ENCODE measurements at places on chromosomes 5 and 9.

DNA sequence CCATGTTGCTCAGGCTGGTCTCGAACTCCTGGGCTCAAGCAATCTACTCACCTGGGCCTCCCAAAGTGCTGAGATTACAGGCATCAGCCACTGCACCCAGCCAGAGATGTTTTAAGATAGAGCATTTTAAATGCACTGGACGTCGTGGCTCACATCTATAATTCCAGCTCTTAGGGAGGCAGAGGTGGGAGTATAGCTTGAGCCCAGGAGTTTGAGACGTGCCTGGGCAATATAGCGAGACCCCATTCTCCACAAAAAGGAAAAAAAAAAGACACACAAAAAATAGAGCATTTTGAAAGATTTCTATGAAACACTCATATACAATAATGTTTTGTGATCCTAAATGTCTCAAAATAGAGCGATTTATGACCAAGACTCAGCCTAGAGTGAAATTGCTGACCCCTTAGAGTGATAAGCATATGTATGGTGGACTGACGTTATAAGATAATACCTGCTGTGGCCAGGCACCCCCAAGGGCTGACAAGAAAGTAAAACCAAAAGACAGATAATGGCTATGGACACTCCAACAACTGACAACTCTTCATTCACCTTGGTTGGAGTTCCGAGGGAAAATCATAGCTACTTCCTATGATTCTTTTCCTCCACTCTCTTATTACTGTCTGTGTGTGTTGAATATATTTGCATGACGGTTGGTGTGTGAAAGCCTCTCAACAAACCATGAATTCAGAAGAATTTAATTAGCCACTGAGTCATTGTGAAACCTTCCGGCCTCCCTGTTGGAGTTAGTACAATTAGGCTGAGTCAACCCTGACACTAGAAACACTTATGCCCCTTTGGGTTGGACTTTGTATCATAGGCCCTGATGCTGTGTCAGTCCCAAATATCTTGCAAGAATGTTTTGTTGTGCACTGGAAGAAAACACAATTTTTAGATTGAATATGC is 526.5 kb upstream of the NUDT12 start:
- no peaks in the 10 kb centered on the region for H3K36me3 ChIP-seq
- no peak overlapping the region for H3K27ac ChIP-seq
- no peaks in the 10 kb centered on the region for H3K27me3 ChIP-seq
- no peak overlapping the region for H3K4me3 ChIP-seq
- no peak for ATAC-seq

DNA sequence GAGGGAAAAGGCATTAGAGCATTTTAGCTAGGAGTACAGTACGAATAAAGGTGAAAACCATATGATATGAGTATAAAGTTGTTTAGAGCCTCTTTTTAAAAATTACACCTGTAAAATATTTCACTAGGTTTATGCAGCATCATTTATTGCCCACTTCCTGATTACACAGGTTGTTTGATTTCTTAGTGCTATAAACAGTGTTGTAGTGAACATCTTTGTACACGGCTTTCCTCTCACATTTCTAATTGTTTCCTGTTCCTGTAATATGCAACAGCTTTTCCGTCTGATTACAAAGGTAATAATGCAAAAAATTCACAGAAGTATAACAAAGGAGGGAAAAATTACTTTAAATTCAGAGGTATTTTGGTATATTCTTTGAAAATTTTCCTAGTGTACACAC is 13.0 kb downstream of the STOM start:
- no peak for ATAC-seq
- H3K27me3 ChIP-seq: no peaks in the 10 kb centered on the region
- peaks cover 43% of the 10 kb centered on the region for H3K36me3 ChIP-seq
- peak overlapping the region; percentile 65 for H3K27ac ChIP-seq

GRCh38 chr9:133202688-133203453 is 6.2 kb downstream of the OBP2B start:
- no peaks in the 10 kb centered on the region for H3K36me3 ChIP-seq
- H3K27ac ChIP-seq: no peak overlapping the region
- peaks cover 12% of the 10 kb centered on the region for H3K27me3 ChIP-seq
- H3K4me3 ChIP-seq: no peak overlapping the region
- no peaks in the 10 kb centered on the region for H3K4me1 ChIP-seq
- ATAC-seq: no peak

GRCh38 chr5:128674837-128675446 is 136.9 kb upstream of the FBN2 start:
- no peaks in the 10 kb centered on the region for H3K4me1 ChIP-seq
- no peak overlapping the region for H3K4me3 ChIP-seq
- no peaks in the 10 kb centered on the region for H3K36me3 ChIP-seq
- H3K27ac ChIP-seq: no peak overlapping the region
- H3K27me3 ChIP-seq: peaks cover 8% of the 10 kb centered on the region

DNA sequence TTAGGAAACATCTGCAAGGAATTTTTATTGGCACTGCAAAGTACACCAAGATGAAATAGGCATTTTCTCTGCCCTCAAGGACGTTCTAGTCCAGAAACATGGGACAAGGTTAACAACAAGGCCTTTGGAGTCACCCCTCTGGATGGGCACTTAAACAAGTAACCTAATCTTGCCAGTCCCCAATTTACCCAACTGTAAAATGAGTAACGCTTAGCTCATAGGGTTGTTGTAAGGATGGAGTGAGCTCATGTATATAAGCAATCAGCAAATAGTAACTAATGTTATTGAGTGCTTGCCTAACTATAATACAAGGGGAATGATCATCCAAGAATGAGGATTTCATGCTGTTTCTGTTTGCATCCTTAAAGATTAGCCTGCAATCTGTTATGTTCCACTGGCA is 189.3 kb downstream of the PAPPA start:
- no peaks in the 10 kb centered on the region for H3K36me3 ChIP-seq
- H3K27me3 ChIP-seq: peaks cover 12% of the 10 kb centered on the region
- no peak for ATAC-seq
- no peaks in the 10 kb centered on the region for H3K4me1 ChIP-seq
- H3K27ac ChIP-seq: no peak overlapping the region

Measured in activated T-helper 17 cell treated with anti-CD3 and anti-CD28 coated beads, Interleukin-2, amount 50 U/mL, for 72 hours (primary cell).